ENCODE measurements at places on chromosomes 3 and 15.

DNA sequence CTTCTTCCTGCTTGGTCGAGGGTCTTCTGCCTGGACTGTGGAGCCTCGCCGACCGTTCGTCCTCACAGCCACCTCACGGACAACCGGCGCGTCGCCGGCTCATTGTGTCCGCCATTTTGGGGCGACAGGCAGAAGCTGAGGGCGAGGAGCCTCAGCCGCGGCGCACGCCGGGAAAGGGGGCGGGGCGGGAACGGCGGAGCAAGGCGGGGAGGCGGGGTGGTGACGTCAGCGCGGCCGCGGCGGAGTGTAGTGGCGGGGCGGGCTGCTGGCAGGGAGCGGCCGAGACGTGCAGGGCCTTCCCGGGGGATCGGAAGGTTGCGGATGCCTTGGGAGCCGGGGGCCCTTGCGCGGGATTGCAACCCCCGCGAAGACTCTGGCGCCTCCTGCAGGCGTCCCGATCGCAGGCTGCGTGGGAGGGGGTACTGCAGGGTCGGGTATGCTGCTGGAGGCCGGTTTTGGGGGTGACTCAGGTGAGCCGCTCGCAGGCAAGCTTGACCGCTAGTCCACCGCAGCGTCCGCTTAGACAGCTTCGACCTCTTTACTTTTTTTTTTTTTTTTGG lies at the start of gene WDR82:
Gene WDR82, minus strand, starts transcription at position 140 of the 560 bp plus-strand sequence. CDS start 288 bp downstream, outside the sequence.
- peak; percentile 95 for DNase-seq

GRCh38 chr3:10419637-10420232 lies 85.7 kb downstream of the ATP2B2 start:
- DNase-seq = no peak

- no peak for DNase-seq
Observed at GRCh38 chr3:128455786-128456748, 10.6 kb downstream of the DNAJB8 start.

DNA sequence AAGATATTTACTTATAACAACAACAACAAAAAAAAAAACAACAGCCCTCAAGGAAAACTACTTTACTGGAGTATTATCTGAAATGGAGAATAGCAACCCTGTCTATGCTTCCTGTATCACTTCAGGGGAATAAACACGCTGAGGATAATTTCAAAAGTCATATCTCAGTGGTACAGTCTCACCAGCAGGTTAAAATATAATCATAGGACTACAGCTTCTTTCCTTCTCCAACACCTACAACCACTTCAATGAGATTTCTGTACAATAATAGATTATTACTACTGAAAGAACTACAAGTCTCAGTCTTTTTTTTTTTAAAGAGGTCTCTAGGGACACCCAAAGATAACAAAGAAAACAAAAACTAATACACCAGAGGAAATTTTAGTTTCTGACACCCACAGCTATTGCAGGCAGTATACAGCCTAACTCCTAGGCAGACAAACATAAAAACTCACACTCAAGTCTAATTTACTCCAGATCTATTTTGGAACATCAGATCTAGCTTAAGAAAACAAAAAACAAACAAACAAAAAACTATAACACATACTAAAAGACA lies 268.2 kb downstream of the BCHE start:
- DNase-seq = no peak

DNA sequence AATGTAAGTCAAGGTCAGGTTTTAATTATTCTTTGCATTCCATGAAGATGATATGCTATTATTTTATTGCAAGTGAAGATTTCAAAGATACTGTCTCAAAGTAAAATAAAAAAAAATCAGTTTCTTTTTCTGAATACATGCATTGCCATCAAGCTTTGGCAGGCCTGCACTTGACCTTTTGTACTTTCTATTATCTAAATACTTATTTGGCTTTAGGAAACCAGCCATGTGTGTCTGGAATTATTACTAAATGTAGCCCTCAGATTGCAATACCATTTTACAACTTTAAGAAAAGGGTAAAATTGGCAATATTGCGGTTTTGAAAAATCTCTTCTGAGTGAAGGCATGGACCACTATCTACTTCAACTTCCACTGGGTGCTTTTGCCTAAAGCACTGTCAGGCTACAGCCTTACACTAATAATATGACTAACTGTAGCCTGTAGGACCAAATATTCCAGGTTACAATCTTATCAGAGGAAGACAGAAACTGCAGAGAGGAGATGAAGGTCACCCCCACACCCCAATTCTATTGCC lies 349.4 kb upstream of the DCBLD2 start:
- no peak for DNase-seq

DNA sequence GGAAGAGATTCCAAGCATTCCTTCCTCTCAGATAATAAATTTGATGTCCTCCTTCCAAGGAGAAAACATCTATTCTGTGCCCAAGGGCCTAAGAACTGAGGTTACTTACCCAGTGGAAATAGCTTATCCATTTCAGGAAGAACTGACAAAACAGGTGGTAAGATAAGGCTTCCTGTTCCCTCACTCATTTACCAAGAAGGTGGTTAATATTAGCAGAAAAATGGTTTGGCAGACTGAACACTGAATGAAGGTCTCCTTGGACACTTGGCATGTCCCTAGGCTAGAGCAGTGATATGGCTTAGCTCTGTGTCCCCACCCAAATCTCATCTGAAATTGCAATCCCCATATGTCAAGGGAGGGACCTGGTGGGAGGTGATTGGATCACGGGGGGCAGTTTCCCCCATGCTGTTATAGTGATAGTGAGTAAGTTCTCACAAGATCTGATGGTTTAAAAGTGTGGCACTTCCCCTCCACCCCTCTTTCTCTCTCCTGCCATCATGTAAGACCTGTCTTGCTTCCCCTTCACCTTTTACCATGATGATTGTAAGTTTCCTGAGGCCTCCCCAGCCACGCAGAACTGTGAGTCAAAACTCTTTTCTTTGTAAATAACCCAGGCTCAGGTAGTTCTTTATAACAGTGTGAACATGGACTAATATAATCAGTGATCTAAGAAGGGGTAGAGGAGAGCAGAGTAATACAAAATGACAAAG lies 127.4 kb downstream of the ST8SIA2 start:
- no peak for DNase-seq

GRCh38 chr3:196055683-196056270 lies 26.1 kb downstream of the TFRC start:
- DNase-seq = no peak

- DNase-seq = no peak
Observed at GRCh38 chr3:72487946-72488737, 360.1 kb downstream of the SHQ1 start.

- DNase-seq = no peak
Observed at GRCh38 chr15:40929660-40930429, 705 bp downstream of the DLL4 start.

- no peak for DNase-seq
Observed at GRCh38 chr3:39000008-39000450, 51.7 kb downstream of the SCN11A start.

GRCh38 chr15:94266789-94267188 lies 35.4 kb downstream of the MCTP2 start:
- DNase-seq = no peak

DNA sequence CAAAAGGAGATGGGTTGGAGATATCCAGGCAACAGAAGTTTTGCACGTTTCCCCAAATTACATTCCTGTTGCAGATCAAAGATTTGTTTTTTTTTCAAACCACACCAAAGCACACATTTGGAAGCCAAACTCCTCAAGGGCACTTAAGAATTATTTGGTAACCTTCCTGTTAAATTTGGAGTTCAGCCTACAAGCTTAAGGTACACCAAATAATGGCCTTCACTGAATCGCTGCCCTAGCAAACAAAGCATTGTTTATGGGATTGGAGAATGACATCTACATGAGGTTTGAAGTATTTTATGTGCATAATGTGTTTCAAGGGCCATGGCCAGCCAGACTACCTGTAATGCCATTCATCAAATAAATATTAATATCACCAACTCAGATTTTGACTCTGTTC lies 357.9 kb downstream of the RORA start:
- DNase-seq = no peak

- DNase-seq = no peak
Observed at GRCh38 chr3:157067114-157067513, 92.8 kb downstream of the CCNL1 start.

- no peak for DNase-seq
Observed at GRCh38 chr3:18791182-18791581, 357.1 kb upstream of the KCNH8 start.

DNA sequence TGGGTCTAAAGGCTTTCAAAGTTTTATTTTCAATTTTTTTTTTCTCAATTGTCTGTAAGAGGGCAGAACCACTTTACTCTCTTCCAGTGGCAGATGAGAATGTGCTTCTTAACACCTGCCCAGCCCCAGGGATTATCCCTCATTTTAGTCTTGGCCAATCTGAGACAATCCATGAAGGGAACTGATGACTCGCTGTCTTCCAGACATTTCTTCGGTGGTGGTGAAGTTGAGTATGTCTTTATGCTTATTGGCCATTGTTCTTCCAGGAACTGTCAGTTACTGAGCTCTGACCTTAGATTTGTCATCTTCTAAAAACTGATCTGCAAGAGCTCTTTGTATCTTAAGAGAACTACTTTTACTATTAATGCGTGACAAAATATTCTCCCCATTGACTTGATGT lies 139.5 kb downstream of the TJP1 start:
- DNase-seq = no peak

- DNase-seq = no peak
Observed at GRCh38 chr3:14231145-14231990, 52.8 kb downstream of the LSM3 start.

DNA sequence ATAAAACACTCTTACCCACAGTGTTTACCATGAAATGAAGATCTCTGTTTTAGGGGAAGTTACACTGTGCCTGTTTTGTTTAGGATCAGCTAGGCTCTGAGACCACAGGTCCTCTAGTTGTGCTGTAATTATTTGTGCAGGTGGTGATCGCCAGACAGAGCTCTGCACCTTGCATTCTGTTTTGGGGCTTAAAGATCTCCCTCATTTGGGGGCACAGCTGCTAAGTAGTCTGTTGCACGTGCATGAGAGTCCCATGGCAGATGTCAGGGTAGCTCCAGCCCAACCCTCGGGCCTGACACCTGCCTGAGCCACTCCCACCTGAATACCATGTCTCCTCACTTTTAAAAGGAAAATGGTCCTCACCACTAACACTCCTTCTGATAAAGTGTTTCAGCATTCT lies 12.4 kb downstream of the C3orf20 start:
- no peak for DNase-seq

DNA sequence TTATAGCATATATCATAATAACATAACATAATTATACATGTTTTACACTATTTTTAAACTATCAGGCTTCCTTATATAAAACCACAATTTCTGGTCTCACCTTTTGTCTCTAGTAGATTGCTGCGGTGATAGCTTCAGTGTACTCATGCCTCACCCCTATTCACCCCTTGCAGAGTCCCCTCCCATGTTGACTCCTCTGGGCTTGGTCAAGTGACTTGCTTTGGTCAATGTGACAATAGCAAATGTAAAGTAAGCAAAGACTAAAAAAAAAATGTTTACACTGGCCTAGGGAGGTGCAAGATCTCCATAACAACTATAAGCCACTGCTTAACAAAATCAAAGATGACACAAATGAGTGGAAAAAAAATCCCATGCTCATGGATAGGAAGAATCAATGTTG lies 537.5 kb downstream of the ROBO1 start:
- DNase-seq = no peak

DNA sequence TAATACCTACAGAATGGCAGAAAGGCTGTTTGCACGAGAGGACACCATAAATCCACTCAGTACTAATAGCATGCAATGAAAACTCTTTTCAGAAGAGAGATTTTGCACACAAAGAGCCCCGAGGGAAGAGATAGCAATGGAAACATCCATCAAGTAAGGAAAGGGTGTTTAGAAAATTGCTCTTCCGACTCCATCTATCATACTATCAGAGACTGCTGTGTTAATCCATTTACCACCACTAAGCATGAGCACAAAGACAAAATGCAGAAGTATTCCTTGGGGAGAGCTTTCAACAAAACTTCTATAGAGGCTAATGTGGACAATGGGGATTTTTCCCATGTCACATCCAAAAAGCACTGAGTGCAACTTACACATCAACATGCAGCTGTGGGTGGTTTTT lies 72.1 kb upstream of the PLAAT1 start:
- no peak for DNase-seq

GRCh38 chr15:61101543-61101942 lies 127.6 kb downstream of the RORA start:
- no peak for DNase-seq

GRCh38 chr3:131735116-131735515 lies 232.3 kb upstream of the MRPL3 start:
- DNase-seq = no peak

GRCh38 chr3:188264226-188265207 lies 110.6 kb downstream of the LPP start:
- no peak for DNase-seq

DNA sequence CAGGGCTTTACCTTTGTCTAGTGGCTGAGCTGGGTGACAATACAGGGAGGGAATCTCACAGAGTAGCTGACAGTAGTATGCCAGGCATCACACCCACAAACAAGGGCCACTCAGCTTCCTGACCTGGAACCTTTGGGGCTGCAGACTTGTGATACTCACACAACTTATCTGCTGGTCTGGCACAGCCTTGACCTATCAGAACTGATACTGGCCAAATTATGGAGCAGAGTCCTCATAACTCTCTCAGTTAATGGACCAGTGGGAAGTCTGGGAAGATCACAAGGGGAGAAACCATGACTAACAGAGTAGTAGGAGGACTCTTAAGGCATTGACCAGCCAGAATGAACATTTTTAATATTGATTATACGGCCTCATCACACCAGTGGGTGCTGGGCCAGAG lies 19.4 kb downstream of the MRPL46 start:
- no peak for DNase-seq

GRCh38 chr3:51044982-51045381 lies 340.1 kb upstream of the MANF start:
- no peak for DNase-seq

DNA sequence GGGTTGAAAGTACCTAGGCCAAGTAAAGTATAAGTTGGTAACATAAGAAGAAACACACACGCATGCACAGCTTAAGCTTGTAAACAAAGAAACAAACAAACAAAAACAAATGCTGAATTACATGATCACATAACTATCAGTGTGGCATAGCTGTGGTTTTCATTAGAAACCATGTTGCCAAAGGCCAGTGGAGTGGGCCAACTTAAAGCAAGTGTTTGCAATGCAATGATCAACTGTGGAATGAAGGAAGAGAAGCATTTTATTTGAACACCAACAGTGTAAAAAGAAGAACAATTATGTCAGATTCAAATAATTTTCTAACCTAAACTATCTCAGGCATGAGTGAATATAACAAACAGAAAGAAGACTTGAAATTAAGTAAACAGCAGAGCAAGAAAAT lies 199.4 kb upstream of the STRIT1 start:
- DNase-seq = no peak

DNA sequence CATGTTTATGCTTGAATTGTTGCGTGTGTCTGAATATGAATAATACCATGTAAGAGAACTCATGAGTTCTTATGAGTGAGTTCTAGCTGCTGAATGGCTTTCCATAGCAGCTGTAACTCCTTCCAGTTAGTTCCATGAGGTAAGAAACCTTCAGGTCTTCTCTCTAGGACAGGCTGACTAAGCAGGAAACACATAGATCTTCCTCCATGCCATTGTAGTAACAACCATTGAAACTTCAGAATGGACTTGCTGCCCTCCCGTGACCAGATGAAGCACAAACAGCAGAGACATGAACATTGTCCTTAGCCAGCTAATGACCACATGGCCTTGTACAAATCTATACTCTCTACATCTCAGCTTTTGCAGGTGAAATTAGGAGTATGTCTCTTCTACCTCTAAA lies 200.0 kb downstream of the ZNF385D start:
- DNase-seq = no peak

GRCh38 chr3:55269636-55270035 lies 217.5 kb downstream of the WNT5A start:
- no peak for DNase-seq

GRCh38 chr15:96470681-96471310 lies 140.3 kb downstream of the NR2F2 start:
- no peak for DNase-seq

Data from activated CD4-positive, alpha-beta T cell treated with anti-CD3 and anti-CD28 coated beads, Interleukin-2, amount 50 U/mL, for 24 hours (primary cell).